Activated CD8-positive, alpha-beta memory T cell treated with anti-CD3 and anti-CD28 coated beads for 4 hours (primary cell): ENCODE measurements at places on chromosomes 2 and 18.

GRCh38 chr2:34070196-34070595, 471.1 kb upstream of the FAM98A start:
- DNase-seq, result no peak

DNA sequence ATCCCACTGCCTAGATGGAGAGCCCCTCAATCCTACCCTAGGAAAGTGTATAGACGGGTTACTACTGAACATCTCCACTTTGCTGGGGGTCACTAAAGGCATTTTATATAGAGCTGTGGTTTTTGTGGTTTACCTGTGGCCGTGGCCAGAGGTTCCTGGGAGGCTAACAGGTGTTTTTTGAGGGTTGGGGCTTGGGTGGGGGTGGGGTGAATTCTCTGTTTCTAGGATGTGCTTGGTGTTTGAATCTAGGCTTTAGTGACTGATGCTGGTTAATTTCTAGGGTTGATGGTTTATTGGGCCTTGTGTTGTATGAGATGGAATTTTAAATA, 7.7 kb downstream of the HOXD8 start:
- DNase-seq, result no peak

DNA sequence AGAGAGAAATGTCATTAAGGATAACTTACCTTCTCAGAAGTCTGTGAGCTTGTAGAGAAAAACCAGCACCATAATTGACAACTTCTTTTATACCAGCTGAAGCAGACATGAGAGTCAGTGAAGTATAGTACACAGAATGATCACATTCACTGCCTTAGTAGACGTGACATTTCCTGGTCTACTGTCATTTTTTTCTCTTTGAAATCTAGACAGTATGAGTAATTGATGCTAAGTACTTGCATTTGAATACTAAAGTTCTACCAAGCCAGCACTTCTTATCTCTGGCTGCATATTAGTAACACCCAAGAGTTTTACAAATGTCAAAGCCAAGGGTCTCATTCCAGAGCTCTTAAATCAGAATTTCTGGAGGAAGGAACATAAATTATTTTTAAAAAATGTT, 25.4 kb upstream of the ACADL start:
- DNase-seq, result no peak

DNA sequence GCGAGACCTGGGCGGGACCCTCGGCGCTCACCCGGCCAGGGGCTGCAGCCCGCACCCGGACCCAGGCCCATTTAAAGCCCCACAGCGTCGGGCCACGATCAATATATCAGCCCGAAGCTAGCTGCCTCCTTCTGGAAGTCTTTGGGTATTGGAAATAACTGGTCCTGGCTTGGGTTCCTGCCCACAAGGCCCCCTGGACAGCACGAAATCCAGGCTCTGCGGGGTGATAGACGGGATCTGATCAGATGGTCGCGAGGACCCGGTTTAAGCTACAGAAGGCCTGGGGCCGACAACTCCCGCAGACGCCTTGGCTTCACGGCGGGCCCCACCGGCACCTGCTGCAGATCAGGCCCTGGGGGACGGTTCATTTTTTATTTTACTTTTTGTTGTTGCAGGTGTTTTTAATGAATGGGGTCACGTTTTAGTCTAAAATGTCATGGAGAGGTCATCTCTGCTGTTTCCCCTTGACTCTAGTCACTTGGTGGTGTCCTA, 362 bp upstream of the PSTPIP2 start:
- DNase-seq, result no peak

DNA sequence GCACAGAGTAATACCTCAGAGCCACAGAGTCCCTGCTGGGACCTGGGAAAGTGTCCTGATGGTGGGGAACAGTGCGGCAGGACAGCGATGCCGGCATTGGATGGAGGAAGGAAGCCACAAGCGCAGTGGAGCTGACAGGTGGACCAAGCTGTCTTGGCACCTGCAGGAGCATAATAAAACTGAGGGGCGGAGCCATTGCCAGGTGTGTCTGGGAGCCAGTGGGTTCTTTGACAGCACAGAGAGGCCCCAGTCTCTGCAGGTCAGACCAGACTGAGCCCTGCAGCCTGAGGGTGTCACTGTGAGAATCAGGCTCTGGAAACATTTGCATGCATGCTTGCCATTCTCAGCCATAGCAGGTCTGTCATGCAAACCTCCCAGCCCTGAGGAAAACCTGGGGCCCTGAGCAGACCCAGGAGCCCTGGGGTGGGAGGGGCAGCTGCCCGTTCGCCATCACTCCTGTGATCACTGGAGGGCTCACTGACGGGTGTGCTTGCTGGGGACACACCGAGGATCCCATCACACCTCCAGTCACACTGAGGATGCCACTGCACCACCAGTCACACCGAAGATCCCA, 210.5 kb upstream of the HDAC4 start:
- no peak for DNase-seq
